CD4-positive, alpha-beta T cell treated with Interleukin-21 for 1 hour (primary cell): ENCODE measurements at places on chromosomes 4 and X.

DNA sequence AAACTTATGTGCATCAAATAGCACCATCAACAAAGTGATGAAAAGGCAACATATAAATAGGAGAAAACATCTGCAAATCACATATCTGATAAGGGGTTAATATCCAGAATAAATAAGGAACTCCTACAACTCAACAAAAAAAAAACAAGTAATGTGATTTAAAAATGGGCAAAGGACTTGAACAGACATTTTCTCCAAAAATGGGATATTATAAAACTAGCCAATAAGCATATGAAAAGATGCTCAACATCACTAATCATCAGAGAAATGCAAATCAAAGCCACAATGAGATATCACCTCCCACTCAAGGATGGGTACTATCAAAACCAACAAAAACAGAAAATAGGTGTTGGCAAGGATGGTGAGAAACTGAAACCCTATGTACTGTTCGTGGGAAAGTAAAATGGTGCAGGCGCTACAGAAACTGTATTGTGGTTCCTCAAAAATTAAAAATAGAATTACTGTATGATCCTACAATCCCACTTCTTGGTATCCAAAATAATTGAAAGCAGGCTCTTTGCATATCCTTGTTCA, 2.4 kb downstream of the DNAJB14 start:
- DNase-seq = peak; percentile 22

- DNase-seq = no peak
Observed at GRCh38 chr4:58515226-58515625, 1405.0 kb upstream of the IGFBP7 start.

- DNase-seq = no peak
Observed at GRCh38 chrX:125248931-125249330, 70.7 kb upstream of the TEX13C start.

DNA sequence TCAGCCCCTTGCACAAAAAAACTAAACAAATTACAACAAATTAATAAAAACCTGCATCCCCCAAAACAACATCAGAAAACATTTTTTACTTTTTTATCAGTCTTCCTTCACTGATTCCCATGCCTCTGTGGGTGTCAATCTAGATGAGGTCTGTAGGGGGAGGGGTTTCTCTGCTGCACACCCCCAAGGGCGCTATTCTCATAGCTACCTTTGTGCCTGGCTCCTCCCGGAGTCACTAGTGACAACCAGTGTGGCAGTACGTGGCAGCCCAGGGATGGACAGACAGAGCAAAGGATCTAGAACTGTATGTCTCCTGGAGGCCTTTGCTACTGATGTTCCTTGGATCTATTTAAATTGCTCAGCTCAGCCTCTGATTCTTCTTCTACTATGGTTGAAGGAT, 228.1 kb upstream of the ANXA3 start:
- DNase-seq = no peak

DNA sequence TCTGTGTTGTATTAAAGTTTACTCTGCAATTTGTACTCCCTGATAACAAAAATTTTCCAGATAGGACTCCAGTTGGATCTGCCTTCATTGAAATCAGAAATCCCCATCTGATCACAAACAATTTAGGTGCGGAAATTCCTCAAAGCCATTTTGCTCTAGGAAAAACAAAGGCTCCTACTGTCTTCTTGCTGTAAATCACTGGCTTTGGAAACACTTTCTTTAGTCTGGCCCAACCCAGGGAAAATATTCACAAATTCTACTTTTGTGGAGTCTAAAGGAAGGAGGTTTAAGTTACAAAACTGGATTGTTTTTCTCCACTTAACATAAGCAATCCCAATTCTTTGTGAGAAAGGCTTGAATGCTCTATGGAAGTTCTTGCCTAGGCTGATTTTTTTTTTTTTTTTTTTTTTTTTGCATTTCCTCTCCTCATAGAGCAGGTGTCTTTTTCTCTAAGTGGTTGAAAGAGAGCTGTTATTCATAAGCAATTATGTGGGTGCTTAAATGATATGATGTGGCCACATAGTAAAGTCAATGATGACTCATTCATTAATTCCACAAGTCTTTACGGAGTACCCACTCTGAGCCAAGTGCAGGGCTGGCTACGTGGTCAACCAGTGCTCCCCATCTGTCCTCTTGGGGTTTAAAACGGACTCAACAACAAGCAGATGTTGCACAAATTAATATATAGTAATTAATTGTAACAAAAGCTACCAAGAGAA, 261.4 kb downstream of the LDB2 start:
- DNase-seq = no peak

- DNase-seq = no peak
Observed at GRCh38 chrX:35919536-35920309, at the start of gene CFAP47. Gene CFAP47, plus strand, starts transcription at chrX:35919734. Its CDS starts 66 bp downstream, at chrX:35919800.

DNA sequence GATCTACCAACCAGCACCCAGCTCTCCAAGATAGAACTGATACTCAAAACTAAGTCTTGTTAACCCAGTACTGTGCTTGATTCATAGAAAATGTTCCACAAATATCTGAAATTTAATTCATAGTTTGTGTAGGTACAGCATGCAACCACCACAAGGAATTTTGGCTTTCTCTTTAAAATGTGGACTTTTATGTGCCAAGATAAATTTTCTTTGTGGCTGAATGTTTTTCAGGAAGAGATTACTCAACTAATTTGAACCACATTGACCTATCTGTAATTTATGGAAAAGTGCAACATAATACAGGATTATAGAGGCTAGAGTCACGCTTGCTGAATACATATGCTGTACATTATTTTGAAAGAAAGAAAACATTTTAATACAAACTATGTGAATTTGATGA, 730.8 kb downstream of the IL1RAPL1 start:
- DNase-seq = no peak

DNA sequence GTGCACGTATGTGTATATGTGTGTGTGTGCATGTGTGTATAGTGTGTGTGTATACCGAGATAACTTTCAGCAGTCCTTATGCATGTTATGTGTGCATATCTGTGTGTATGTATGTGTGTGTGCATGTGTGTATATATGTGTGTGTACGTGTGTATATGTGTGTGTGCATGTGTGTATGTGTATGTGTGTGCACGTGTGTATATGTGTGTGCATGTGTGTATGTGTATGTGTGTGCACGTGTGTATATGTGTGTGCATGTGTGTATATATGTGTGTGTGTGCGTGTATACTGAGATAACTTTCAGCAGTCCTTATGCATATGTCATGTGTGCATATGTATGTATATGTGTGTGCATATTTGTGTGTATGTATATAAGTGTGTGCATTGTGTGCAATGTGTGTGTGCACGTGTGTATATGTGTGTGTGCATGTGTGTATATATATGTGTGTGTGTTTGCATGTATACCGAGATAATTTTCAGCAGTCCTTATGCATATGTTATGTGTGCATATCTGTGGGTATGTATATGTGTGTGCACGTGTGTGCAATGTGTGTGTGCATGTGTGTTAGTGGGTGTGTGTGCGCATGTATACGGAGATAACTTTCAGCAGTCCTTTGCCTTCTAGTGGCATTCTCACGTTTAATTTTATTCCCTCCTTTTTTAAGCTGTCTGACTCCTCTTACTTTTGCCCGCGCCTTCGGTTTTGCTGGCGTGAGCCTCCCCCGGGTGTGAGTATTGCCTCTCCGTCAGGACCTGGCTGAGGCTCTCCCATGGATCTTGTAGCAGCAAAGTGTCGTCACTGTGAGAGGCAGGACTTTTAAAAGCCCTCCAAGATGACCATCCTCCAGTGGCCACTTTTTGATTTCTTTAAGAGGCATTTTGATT, 99.6 kb upstream of the SHOX start:
- no peak for DNase-seq

DNA sequence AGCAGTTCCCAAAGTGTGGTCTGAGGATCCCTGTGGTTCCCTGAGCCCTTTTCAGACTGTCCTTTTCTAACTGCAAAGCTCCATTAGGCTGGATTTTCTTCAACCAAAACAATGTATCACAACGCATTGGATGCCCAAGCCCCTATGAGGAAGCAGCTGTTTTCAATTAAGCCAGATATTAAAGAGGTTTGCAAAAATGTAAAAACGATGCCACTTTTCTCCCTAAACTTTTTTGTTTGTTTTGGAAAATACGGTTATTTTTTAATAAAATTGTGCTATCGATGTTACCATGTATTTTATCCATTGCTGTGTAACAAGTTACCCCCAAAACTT, 170.4 kb upstream of the BCOR start:
- DNase-seq = no peak

- DNase-seq = no peak
Observed at GRCh38 chrX:139909712-139910111, 23.1 kb downstream of the ATP11C start.

DNA sequence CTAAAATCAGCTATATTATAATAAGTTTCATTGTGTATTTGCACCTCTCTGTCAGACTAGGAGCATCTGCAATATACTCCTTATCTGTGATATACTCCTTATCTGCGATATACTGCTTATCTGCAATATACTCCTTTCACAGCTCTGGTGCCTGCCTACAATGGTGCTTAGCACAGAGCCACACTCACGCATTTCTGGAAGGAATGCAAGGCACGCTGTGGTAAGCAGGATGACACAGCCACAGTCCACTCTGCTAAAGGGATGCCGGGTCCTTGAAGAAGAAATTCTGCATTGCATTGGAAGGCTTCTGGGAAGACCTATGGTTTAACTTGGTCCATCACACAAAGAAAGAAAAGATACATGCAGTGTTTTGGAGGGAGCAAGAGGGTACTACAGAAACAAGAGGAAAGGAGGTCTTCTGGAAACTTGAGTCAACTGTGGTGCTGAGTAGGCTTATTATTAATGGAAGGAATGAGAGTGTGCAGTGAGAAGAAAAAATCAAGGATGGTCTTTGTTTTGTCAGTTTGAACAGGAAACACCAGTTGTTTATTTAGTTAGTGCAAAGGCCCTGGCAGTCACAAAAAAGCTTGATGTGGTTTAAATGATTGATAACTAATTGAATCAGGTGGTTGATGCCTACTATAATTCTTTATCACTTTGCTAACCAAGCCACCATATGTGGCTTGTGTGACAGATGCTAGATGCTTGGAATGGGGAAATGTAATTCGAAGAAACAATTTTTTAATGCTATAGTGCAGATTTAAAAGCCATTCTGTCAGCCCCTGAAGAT, 342.3 kb downstream of the GRXCR1 start:
- DNase-seq = no peak

DNA sequence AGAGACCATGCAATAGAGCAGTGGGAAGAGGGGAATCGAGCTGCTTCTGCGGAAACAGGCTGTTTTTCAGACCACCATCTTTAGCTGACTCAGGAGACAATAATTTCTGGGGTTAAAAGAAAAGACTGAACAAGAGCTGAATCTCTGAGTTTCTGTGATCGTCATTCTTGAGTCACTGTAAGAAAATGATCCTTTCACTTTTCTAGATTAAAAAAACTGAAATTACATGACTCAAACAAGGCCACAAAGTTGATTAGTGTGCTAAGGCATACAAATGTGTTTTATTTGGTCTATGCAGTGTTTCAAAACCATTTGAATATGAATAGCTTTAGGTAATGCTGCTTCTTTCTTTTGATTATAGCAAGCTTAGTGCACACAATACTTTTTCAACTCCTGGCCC, 194.4 kb upstream of the RPL34 start:
- no peak for DNase-seq

- DNase-seq = no peak
Observed at GRCh38 chr4:8108991-8109390, 49.6 kb downstream of the ABLIM2 start.

DNA sequence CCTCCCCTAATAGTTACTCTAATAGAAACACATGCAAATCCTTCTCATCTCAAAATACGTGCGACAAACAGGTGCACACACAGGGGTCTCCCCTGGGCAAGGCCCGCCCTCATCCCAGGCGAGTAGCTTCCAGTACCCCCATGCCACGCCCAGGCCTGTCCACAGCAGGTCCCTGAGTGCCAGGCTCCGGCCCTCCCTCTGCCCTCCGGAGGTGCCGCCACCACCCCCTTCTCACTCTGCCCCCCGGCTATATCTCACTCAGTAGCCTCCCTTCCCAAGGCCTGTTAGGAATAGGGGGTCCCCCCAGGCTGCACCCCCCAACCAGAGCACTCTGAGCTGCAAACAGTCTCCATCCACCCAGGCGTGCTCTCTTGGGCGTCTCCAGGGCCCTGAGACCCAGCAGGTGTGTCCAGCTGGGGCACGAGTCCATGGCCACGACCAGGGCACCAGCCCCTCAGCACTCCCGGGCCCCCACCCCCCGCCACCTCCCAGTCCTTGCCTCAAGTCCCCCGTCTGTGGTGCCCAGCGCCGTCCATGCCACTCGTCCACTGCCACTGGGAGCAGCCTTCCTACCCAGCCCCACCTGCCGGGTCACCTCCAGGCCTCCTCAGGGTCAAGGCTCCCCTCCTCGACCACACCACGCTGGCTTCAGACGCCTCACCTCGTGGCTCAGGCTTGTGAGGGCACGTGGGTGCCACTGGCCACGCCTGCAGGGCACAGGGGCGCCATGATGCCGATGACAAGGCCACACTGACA, 41.7 kb downstream of the FAM53A start:
- DNase-seq = no peak

GRCh38 chr4:56261027-56261426, 126.3 kb downstream of the AASDH start:
- DNase-seq = no peak

- DNase-seq = no peak
Observed at GRCh38 chr4:148827781-148828180, 385.6 kb upstream of the NR3C2 start.

DNA sequence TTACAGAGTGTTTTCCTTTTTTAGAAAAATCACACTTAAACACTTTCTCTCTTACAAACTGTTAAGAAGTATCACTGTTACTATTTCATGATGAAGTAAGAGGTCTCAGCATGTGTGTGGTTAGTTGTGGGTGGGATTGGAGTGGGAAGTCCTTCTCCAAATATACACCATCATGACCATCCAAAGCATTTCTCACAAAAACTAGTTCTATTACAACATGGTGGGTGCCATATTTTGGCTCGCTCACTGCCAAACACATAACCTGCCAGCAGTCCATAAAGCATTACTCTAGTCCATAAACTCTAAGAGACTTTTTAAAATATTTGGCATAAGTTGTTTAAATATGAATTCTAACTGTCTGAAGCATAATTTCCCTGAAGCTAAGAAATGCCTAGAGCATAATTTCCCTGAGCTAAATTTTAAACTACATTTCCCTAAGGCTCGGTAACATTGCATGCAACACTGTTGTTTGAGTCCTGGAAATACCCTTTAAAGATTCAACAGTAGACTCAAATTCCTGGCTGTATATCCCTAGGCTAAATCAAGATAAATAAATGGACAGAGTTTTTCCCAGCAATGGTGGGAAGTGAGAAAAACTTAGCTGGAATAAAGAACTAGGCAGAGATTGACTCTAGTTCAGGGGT, 415.0 kb upstream of the INTU start:
- DNase-seq = no peak

GRCh38 chr4:143207555-143207954, 22.8 kb downstream of the USP38 start:
- no peak for DNase-seq

- DNase-seq = no peak
Observed at GRCh38 chr4:123300222-123301039, 96.2 kb upstream of the SPRY1 start.

DNA sequence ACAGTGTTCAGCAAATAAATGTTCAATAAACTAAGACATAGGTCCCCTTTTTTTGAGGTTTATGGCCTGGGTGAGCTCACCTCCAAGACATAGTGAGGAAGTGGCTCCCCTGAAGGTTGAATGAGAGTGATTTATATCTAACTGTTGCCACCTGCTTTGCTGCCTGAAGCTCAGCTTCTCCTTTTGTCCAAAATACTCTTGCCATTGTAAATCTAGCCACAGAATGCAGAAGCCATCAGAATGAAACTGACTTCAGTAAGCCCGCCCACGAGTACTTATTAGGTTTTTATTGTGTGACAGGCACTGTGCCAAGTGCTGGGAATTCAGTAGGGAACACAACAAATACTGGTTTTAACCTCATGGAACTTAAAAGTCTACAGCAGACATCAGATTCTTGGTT, 18.0 kb downstream of the SPINK2 start:
- DNase-seq = peak; percentile 6

- DNase-seq = no peak
Observed at GRCh38 chr4:10008609-10009005, 12.7 kb downstream of the SLC2A9 start.
